ENCODE measurements at places on chromosomes 3 and 15.

DNA sequence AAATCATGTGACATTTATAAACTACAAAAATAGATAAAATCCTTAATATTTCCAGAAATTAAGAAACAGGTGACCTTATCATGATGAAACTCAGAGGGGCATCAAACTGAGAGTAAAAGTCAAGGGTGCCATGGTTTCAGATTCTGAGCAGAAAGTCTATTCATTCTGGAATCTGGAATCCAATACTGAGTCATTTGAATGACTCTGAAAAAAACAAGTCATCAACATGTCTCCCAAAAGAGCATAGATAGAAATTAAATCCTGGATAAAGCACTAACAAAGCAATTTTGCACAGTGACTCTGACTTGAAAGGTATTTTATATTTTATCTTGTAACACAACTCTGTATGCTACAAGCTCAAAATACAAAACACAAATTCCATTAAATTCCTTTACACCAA lies 23.4 kb downstream of the STAC start:
- no peak for DNase-seq

DNA sequence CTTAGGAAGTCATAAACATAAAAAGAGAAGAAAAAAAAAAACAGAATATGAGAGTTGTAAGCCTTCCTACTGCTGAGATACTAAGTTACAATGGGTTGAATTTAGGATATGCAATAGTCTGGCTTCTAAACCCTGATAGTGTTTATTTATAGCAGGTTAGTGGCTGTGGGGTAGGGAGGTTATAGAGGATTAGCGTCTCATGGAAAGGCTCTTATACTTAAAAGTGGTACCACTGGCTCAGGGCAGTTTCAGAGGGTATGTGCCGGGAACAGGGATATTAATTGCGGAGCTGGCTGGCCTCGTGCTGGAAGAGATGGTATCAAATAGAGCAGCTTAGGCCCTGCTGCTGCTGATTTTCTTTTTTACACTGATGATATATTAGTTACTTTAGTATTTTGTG lies 60.8 kb downstream of the PFN2 start:
- DNase-seq: no peak

- DNase-seq: no peak
Measured at GRCh38 chr3:54939557-54940300, 11.9 kb upstream of the LRTM1 start.

GRCh38 chr3:52036829-52037228 lies 19.5 kb downstream of the DUSP7 start:
- DNase-seq: no peak

DNA sequence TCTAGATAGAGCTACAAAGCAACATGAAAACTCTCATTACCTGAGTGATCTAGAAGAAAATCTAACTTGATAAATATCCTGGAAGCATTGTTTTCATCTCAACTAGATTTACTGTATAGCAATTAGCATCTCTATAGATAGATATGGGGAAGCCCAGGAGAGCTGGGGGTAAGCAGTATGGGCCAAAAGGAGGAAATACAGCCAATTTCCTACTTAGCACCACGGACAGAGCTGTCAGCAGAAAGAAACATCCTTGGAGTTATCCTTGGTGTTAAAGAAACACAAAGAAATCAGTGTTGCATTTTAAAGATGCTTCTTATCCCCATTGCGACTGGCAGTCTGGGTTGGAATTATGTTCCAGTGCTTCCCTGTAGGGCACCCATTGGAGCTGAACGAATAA lies 126.2 kb downstream of the TIGIT start:
- no peak for DNase-seq

DNA sequence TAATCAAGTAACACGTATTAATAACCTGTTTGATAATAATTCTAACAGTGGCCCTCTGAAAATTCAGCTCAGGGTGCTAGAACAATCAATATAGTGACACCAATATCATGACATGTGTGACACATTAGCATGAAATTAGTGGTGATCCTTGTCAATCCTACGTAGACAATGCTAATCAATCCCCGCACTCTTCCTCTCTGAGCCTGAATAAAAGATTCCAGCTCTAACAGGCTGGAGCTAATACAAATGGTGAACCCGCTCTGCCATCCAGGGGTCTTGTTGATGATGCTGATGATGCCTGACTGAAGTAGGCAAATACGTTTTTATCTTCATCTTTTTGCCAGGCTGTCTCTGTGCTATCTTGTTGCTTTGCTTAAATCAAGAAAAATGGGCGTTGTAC lies 462.5 kb downstream of the MAGI1 start:
- DNase-seq: no peak

DNA sequence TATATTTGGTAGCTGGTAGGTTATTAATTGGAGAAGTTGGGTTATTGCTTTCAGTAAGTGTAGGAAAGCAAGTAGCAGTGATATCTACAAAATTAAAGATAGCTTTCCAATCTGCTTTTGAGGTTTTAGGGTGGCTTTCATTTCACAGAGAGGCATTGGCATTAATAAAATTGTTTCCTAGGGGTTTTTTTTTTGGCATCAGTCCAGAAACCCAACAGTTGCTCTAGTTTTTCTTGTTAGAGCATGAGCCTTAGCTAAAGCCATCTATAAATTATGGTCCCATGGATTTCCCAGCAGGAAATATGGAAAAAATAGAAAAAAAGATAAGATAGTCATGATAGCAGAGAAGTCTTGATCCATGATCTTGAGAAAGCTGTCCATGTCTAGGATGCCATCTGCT lies 3.0 kb upstream of the B4GALT4 start:
- DNase-seq: no peak

GRCh38 chr3:136989781-136990524 lies 32.2 kb downstream of the IL20RB start:
- no peak for DNase-seq

GRCh38 chr3:23875113-23875725 lies 41.6 kb downstream of the NKIRAS1 start:
- DNase-seq: no peak

GRCh38 chr15:97993310-97993738 lies 32.8 kb downstream of the ARRDC4 start:
- no peak for DNase-seq

DNA sequence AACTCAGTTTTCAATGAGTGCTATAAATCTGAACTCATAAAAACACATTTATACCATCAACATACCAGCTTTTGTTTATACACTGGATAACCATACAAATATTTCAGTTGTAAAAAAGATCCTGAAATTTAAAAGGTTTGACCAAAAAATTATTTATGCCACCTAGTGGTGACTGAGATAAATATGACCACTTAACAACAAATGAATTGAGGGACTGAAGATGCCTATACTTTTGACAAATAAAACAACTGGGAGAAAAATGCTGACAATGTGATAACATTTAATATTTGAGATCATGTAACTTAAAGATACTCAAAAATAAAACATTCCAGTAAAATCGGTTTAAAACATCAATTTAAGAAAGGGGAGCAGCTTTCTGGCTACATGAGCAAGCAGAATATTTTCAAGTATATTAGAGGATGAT lies 30.4 kb downstream of the ATG3 start:
- DNase-seq: peak; percentile 66

DNA sequence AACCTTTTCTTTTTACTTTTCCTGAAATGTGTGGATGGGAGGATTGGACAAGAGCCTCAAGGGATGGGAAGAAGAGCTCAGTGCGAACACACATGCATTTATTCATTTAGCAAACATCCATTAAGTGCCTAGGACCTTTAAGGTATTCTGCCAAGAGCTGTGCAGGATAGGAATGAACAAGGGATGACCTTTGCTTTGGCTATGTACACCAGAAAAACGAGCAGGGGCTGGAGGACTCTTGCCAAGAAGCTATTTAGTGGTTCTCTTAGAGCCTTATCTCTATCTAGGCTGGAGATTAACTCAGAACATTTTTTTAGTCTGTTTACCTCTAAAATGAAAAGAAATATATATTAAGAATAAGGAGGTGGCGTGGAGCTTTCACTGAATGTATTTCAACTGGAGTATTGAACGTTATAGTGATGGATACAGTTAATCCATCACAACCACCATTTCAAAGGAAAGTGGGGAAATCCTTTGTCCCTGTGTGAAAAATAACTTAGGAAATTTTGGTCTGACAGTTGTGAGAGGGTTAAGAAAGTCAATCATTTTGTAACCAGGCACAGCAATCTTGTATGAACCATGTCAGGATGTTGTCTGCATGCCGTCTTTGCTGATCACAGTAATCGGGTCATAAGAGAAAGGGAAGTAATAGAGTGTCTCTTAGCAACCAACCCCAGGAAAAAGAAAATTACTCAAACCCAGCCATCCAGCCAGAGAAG lies 279.0 kb downstream of the LPP start:
- DNase-seq: no peak

DNA sequence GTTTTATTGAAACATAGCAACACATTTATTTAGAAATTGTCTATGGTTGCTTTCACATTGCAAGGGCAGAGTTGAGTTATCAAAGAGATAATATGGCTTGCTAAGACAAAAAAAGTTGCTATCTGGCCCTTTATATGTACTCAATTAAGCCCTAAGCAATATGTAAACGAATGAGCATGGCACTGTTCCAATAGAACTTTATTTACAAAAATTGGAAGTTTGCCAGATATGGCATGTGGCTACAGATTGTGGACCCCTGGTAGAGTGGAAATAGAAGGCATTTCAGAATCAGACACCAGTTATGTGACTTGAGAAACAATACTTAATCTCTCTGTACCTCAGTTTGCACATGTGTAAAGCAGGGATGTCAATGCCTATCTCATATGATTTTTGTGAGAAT lies 515.6 kb upstream of the SGO1 start:
- peak; percentile 21 for DNase-seq

DNA sequence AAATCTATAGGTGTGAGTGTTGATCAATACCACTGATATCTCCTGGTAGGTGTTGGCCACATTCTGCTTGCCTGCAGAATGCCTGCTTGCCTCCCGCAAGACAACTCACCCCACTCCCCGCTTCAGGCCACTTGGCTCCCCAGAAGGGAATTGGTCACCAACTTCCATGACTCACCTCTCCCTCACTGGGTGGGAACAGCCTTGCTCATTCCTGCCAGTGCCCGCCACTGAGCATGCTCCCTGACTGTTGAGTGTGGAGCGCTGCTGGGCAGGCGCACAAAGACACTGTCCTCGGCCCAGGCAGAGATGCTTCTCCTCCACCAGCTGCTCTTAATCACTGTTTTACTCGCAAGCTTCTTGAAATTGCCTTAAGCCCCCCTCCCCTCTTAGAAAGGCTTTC lies 57.3 kb upstream of the PPP2R3A start:
- DNase-seq: no peak

GRCh38 chr3:54344601-54345231 lies 222.4 kb downstream of the CACNA2D3 start:
- no peak for DNase-seq

- no peak for DNase-seq
Measured at GRCh38 chr3:81352867-81353266, 408.6 kb downstream of the GBE1 start.

DNA sequence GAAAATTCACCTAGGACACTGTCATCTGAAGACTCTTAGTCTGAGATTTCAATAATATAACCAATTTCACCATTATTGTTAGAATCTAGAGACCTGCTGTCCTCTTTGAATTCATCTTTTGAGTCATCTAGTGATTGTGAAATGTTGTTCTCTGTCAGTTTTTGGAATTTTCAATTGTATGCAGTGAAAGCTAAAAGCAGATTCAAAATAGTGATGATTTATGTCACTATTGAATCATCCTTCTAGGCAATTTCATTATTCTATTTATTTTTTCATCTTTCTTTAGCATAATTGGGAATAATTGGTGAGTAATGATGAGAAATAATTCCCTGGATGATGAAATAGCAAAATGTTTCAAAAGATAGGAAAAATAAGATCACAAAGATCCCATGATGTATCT lies 101.7 kb upstream of the EIF1B start:
- DNase-seq: no peak

DNA sequence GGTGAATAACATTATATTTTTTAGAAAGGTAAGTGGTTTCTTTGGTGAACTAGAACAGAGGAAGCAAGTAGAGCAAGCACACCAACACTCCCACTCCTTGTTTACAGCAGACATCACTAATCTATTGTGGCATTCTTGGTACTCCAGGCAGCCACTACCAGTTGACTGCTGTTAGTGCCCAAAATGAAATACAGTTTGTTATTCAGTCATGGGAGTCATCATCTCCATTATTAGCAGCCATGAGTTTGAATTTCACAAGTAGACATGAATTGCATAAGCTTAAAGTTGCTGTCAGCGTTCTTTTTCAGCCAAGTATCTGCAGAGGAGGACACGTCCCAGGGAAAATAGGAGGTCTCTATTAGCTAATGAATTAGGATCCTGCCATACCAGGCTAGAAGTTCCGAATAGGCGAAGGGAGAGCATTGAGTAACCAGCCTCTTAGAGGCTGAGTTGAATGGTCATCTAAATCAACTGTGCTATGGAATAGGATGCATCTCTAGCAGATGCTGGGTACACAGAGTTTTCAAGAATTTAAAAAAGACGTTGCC lies 252.7 kb upstream of the ICE2 start:
- DNase-seq: no peak

GRCh38 chr3:45534632-45535031 lies 59.9 kb upstream of the LIMD1 start:
- no peak for DNase-seq

DNA sequence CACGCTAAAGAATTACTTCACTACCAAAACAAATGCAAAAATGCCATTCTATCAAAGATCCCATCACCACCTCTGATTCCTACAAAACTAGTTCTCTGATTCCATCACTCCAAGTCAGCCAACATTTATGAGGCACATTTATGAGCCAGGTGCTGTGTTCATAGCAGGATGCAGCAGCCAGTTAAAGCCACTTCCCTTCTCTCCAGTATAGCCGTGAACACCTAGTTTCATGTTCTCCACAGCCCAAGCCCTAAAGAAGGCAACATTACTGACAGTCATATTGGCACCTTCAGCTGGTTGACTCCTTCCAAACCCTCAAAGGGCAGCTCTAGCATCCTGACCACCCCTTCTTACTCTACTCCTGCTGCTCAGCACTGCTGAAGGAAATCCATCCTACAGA lies 36.4 kb downstream of the RYK start:
- no peak for DNase-seq

DNA sequence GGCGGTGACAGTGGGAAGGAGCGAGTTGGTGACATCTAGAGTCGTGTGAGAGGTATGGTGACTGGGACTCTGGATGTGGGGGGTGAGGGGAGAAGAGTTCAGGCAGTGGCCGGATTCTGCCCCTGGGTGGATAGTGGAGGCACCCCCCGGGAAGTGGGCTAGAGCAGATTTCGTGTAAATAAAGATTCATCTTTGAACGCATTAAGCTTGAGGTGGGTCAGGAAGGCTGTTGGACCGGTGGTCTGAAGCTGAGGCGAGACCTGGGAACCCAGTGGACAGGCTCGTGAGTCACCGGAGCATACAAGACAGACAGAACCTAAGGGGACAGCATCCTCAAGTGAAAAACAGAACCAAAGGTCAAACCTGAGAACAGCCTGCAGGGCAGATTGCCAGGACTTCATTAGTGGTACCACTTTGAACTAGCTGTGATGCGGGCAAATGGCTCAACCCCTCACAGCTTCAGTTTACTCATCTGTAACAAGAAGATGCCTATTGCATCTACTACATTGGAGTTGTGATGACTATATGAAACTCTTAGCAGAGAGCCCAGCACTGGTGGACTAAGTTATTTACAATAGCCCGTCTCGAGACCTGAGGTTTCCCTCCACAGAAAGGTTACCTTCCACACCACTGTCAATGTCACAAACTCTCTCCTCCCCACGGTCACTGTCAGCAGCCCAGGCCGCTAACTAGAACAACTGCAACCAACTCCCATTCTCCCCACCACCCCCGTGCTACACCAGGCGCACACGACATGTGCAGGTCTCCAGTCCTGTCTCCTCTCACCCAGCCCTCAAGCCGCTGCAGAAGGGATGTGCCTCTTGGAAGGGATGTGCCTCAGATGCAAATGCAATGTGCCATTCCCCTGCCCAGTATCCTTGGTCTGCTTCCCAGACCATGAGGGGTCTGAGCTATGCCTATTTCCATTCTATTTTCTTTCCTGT lies 901 bp upstream of the CLN6 start:
- DNase-seq: no peak

All from eye (tissue), 1 donor.